Stimulated activated CD4-positive, alpha-beta T cell treated with anti-CD3 and anti-CD28 coated beads, Interleukin-4, amount 100 ng/mL, for 48 hours (primary cell): ENCODE measurements at places on chromosomes 2 and 18.

DNA sequence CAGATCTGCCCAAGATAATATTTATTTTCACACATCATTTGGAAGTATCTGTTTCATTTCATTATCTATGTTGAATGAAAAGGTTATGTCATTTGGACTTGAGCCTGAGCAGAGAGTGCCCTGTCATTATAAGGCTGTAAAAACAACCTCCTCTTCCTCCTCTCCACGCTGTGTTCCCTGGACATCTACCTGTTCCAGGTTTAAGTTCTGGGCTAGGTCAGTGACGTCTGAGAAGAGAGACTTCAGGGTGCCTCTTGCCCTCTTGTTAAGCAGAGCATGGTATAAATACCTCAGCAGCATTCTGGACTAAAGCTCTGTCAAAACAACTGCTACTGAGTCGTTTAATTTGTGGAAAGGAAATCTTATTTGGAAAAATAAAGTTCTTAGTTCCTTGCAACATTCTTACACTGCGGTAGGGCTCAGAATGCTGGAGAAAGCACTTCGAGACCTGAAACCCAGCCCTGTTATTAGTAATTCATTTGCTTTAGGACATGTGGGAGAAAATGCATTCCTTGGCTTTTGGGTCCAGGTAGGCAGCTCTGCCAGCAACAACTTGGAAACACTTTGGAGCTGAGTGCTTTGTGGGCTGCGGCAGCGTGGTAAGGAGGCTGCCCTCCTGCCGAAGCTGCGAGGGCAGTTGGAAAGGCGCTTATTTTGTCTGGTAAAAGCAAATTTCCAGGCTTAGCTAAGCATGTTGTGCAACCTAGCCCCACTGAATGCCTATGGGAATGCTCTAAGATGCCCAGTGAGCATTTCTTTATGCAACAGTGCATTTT, 91.8 kb upstream of the NEDD4L start:
- no peak for DNase-seq

DNA sequence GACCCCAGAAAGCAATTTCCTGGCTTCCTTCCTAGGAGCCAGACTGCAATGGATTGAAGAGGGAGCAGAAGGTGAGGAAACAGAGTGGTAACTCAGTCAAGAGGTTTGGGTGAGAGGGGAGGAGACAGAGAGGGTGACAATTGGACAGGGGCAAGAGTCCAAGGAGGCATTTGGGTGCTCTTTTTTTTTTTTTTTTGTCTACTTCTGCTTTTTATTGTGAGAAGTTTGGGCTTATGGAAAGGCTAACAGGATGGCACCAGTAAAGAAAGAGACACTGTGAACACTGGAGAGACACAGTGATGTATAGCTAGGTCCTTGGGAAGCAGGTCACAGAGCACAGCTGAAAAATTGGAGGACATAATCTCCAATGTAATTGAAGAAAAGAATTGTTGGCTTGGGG, 25.0 kb downstream of the CYBRD1 start:
- no peak for DNase-seq

GRCh38 chr2:48227617-48228344, 302.2 kb upstream of the STON1 start:
- no peak for DNase-seq

DNA sequence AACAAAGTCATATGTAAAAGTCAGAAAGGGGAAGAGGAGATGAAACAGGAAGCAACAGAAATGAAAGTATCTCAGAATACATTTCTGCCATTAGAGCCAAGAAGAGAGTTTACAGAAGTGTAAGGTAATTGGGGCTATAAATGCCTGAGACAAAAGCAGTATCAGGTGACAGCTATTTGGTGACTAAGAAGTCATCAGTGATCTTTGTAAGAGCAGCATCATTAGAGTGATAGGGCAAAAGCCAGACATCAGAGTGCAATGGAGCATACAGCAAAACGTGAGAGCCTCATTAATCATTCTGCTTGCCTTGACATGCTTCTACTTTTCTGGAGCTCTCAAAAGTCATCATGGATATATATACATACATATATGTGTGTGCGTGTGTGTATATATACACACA, 804.7 kb upstream of the PIK3C3 start:
- DNase-seq: no peak

DNA sequence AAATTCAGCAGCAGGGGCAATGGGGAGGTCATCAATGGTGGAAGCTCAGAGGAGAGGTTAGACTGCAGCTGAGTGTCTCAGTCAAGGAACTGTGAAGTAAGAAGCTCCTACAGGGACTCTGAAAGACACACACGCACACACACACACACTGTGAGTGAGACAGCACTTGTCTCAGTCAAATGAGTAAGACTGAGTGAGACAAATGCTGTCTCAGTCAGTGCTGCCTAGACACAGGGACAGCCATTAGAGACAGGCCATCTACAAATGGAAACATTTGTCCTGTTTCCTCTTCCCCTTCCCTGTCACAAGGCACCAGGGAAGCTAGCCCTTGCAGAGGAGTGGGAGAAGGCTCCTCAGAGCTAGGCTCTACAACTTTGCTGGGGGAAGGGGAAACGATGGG, 577.4 kb upstream of the GCFC2 start:
- no peak for DNase-seq

GRCh38 chr2:143440411-143441012, 311.3 kb downstream of the ARHGAP15 start:
- DNase-seq: no peak

DNA sequence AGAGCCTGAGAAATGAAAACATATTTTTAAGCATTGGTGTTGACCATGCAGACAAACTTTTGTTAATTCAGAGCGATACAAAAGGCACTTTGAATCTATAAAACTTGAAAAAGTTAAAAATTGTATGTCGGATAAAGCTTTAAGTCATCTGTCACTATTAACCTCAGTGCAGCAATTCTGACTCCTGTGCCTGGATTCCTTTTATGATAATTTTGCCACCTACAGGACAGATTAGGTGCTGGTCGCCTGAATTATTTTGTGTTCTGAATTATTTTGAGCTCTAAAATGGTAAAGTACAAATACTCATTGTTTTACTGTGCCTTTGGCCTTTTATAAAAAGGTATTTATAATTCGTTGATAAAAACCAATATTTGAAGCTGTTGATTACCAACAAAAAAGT, 19.4 kb upstream of the RNF138 start:
- no peak for DNase-seq

DNA sequence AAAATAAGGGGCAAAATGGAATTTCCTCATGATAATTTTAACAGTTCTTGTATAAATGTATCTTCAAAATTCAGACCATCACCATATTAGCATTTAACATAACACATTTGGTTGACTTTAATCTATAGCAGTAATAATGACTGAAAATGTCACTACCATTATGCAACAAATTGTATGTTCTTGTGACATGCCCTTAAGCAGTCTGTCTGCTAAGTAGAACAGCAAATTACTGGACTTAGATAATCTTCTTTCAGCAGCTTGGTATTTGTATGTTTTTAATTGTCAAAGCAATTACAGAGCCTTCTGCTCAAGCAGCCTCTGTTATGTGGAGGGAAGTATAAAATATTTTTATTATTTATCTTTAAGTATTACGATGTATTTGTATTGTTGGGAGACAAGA, 214.3 kb upstream of the NXPH2 start:
- no peak for DNase-seq

DNA sequence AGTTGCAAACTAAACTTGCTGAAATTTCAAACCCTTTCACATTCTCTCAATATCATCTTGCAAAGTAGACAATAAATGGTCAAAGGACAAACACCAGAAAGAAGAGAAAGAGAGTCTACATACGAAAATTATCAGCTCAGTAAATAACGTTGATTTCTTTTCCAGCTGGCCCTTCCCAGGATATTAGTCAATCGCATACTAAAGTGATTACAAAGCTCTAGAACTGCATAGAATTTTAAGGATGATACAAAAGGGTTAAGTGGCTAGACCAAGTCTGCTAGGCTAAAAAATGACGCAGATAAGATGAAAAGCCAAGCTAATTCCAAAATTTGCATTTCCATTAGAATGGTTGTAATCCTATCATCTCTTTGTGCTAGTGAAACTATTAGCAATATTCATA, 405.7 kb downstream of the FBXO15 start:
- no peak for DNase-seq

DNA sequence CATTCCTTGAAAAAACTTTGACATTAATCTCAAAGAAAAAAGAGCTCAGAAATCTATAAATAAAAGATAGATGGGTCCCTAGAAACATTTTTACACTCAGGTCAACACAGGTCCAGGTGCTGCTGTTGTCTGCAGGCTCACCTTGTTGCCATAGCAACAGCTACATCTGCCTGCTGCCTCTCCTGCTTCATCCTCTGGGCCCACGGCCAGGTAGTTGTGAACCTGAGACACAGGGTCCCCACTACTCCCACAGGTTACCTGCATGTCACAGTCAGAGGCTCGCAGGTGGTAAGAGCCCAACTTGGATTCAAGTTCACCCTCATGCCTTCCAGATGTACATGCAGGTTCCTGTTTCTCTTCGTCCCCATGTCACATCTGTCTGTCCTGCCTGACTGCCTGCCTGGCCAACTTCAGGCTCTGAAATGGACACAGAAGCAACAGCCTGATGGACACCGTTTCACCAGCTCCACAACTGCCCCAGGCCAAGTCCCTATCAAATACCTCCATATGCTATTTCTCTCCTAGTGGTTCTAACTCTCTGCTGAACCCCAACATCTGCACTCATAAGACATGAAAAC, 88.3 kb upstream of the SALL3 start:
- no peak for DNase-seq

GRCh38 chr2:147665105-147665504, 179.7 kb upstream of the ACVR2A start:
- no peak for DNase-seq

- no peak for DNase-seq
Measured at GRCh38 chr2:46615986-46616485, 136.7 kb downstream of the TMEM247 start.

DNA sequence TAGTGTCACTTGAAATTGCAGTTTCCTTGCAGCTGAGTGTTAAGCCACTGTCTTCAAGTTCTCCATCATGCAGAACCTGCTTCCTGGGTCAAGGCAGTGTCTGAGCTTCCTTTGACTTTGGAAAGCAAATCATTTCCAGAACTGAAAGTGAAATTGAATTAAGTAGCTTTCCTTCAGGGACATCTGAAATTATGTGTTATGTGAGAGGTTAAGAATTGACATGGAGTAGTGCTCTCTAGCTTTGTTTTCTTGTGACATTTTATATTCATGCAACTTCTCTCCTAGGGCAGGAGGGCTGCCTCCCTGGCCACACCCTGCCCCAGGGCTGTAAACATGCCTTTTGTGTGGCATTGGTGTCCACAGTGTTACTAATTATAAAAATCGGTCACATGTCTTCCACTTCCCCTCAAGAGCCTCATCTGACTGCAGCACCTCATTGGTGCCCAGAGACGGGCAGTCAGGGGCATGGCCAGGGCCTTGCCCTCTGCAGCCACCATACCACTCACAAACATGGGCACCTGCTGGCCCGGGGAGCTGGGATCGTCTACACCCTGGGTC, 14.4 kb downstream of the RAB12 start:
- no peak for DNase-seq
